ENCODE measurements at places on chromosomes 5 and 9.

DNA sequence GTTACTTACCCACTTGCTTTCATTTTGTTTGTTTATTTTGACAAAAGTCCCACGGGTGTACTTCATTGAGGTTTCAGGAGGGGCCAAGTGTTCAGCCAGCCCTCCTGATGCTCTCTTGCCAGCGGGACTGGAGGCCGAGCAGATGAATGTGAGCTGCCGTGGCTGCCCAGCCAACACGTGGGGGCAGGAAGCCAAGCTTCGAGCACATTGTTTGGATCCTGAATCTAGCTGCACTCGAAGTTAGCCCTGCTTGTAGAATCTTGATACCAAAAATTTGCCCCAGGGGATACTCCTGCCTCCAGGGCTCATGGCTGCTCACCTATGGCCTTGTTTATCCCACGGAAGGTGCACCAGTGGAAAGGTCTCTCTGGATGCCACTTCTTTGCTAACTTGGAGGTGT lies 49.3 kb downstream of the RASGEF1C start:
- no peak for DNase-seq

DNA sequence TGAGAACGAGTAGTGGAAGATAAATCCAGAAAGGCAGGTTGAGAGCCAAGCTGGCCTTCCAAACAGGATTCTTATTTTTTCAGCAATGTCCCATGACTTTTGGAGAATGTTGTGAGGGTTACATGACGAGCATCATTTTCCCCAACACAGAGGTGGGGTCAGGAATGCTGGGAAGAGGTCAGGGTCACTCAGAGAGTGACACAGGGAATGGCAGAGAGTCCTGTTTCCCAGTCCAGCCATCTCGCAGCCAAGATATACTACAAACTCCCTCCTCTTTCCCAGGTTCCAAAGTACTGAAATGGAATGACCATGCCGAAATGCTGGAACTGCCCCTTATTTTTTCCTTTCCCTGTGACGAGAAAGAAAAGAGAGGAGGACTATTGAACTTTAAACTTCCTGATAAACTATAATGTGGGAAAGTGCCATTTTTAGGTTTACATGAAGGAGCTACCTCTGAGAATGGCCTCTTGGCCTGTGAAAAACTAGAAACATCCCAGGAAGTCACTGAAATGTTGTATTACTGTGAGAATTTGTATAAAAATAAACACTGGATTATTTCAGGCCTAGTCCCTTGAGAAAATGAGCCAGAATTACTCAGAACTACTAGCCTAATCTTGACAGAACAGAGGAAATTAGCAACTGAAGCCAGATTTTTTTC lies 420.4 kb downstream of the CETN3 start:
- DNase-seq, result no peak

DNA sequence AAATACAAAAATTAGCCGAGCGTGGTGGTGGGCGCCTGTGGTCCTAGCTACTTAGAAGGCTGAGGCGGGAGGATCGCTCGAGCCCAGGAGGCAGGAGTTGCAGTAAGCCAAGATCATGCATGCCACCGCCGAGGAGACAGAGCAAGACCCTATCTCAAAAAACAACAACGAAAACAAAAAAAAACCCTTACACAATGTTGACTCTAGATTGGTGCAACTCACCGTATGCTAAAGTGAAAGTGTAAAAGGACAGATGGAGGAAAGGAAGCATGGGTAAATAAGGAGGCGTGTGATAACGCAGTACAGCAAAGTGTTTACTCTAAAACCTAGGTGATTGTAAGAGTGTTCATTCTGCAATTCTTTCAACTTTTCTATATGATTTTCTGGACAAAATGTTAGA lies 15.9 kb upstream of the RUFY1 start:
- DNase-seq, result no peak

DNA sequence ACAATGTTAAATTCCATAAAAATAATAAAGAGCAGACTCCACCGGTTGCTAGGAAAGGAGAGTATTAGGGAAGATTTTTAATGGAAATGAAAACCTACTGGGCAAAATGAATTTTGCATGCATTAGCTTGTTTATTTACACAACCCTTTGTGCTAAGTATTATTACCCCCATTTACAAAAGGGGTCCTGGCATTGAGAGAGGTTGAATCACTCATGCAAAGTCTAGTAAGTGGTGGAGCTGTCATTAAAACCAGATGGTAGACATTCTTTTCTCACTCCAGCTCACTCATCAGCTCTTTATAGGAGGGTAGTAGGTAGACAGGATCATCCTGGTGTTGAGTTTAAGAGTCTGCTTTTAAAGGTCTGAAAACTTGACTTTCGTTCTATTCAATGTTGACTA lies 395.1 kb downstream of the PLK2 start:
- DNase-seq, result peak; percentile 60

DNA sequence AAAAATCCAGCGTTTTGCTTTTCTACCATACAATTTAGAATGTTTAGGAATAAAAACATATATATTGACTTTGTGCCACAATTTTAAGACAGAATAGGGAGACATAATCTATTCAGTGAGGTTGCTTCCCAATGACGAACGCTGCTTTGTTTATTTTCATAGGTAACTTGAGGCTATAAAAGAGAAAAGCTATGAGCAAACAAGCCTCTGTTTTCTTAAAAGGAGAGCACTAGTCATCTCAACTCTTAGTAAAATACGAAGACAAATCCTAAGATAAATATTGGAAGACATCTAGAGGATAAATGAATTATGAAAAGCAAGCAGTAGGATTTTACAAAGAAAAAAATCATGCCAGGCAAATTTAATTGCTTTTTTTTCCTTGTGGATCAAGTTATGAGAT lies 363.6 kb downstream of the ANXA1 start:
- DNase-seq, result no peak

GRCh38 chr5:32074401-32074800 lies 99.7 kb downstream of the GOLPH3 start:
- DNase-seq, result no peak

GRCh38 chr5:132203916-132204315 lies 23.7 kb downstream of the P4HA2 start:
- DNase-seq, result no peak

DNA sequence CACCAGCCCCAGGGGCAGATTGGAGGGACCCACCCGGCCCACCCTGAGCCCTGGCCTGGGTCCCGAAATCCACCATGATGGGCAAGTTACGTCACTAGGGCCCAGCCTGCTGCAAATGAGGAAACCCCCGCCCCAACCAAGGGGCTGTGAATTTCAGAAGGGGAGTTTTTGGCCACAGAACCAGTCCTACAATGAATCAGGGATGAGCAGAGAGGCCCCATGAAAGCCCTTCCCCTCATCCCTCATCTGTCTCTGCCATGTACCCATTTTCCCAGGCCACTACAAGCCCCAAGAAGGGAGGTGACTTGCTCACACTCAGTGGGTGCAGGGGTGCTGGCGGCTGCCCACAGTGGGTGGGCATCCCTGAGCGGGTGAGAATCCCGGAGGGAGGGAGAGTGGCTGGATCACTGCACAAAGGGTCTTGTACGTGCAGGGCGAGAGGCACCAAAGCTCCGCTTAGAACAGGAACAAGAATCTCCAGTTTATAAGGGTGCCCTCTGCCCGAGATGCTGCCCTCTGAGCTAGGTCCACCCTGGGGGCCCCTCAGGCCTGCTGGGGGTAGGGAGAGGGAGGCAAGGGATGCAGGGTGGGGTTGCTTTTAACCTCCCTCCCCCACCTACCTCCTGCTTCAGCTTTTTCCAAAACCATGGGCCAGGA lies 10.4 kb upstream of the TCF7 start:
- no peak for DNase-seq

DNA sequence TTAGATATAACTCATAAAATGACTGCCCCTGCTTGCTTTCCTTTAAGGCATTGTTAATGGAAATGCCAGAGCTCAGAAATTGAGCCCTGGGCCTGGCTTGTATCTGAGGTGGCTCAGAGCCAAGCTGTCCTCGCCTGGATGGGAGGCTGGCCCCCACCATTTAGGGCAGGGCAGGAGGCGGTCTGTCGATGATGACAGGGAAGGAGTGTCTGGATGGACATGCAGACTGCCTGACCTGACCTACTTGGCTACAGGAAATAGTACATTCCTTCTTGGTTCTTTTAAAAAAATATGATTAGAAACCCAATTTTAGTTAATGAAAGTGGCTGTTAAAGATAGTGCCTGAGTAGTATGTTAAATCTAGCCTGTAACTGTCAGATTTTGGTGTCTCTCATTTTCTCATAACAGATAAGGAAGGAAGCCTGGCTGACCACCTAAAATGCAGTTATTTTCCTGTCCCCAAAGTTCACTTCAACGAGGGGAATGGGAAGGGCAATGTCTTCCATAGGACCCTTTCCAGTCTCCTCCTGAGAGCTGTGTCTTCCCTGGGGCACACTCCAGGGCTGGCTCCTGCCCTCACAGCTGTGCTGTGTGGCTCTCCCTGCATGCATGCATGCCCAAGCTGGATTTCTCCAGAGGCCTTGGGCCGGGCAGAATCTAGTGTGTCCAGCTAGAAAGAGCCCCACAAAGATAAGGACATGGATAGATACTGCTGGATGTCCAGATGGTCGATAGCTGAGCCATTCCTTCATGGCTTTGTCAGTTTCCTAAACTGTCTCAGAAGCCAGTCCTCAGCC lies 42.3 kb downstream of the MACROH2A1 start:
- DNase-seq, result no peak

DNA sequence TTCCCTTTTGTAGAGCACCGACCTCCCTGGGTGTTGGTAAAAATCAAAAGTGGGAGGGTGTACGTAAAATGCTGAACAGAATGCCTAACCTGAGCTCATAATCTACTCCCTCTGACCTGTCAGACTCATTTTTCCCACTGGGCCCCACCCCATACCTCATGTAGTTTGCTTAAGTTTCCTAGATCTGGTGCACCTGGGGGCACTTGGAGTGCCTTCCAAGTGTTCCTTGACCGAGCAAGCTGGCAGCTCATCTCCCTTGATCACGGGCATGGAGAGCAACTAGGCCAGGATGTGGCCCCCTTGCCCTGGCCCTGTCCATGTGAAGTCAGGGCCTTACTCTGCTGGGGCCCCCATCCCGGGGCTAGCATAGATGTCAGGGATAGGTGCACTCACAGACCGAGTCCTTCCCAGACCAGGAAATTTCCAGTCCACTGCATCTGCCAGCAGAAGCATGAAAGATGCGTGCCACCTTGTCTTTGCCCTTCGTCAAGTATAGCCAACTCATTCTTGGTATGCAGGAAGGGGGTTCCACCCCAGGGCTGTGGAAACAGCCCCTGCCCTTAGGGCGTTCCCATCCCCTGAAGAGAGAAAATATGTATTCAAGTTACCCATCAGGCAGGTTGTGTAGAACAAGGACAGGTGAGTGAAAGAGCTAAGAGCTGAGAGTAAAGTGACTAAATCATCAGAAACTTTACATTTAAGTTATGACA lies 41.9 kb downstream of the SLC22A5 start:
- DNase-seq, result no peak

- DNase-seq, result no peak
Measured at GRCh38 chr9:132769906-132770769, 99.9 kb downstream of the GTF3C4 start.

- no peak for DNase-seq
Measured at GRCh38 chr9:109865521-109865920, 85.5 kb downstream of the PALM2AKAP2 start.

DNA sequence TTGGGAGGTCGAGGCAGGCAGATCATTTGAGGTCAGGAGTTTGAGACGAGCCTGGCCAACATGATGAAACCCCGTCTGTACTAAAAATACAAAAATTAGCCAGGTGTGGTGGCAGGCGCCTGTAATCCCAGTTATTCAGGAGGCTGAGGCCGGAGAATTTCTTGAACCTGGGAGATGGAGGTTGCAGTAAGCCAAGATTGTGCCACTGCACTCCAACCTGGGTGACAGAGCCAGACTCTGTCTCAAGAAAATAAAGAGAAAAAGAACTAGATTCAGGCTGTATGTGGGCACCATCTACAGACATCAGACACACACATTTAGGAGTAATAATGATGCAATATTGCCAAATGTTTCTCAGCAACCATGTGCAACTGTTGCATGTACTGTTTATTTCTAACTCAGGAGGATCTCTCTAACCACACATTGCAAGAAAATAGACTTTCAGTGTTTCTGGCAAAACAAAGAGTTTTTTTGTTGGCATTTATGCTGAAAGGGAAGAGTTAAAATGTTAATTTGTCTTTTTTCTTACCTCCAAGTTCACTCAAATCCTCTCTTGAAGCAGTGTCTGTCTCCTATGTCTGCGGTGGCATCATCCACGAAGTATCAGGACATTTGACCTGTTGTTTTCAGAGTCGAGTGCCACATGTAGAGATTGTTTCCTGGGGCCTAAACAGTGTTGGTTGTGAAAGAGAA lies 5.1 kb upstream of the ORM1 start:
- DNase-seq, result no peak

DNA sequence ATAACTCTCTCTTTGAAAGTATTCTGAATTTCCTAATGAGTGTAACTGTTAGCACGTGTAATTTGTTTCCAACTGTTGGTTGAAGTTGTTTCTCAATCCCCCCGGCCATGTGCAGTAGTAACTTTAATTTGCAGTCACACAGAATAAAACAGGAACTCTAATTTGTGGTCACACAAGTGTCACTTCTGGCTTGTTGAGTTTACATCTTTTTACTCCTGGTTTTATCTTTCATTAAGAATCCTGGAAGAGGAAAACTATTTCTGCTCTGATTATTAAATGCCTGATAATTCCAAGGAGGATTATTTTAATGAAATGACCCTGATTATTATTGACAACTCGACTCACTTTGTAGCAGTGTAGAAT lies 1.2 kb downstream of the SCAMP1 start:
- no peak for DNase-seq

- DNase-seq, result no peak
Measured at GRCh38 chr5:139431706-139432105, 7.6 kb downstream of the DNAJC18 start.

DNA sequence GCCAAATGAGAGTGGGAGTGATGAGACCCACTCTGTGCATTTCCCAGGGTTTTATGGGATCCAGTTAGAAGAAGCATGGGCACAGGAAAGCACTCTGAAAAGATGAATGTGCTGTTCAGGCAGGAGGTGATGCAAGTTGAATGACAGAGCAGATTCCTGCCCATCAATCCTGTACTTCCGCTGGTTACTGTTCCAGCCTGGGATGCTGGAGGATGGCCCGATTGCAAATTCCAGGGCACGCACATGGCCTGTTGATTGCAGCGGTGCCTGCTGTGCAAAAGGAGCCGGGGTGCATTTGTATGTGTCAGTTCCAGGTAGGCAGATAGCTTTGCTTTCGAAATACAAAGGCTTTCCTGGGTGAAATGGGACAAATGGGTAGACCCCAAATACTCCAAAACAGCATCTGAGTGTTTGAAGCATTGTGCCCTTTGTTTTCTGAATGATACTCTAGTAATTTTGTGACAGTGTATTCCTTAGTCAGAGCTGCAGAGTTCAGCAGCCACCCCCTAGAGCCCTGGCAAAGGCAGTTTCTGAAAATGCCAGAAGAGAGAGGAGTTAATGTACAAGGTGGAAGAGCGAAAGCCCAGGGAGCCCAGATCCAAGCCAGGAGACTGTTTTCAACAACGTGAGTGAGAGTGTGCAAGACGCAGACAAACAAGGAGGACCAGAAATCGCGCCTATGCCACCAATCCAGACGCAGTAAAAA lies 454.2 kb upstream of the CLINT1 start:
- DNase-seq, result no peak

DNA sequence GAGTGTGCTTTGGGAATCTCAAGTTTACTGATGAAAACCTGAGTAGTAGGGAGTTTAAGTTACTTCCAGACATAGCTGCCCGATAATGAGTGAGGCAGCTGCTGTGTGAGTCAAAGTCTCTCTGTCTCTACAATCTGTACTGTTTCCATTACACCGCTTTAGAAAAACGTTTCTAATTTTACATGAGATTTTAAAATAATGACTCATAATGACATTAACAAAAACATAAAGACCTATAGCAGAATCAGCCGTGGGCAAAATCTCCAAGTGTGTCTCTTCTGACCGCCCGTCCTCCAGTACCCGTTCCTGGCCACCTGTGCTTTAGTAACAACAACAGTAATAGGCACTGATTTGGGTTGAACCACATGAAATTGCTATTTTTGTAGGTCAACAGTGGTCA lies 69.6 kb upstream of the PRRC1 start:
- DNase-seq, result no peak
